Stimulated activated CD8-positive, alpha-beta memory T cell treated with anti-CD3 and anti-CD28 coated beads, Interleukin-12 subunit alpha, Interleukin-12 subunit beta, amount 100 ng/mL, for 4 hours (primary cell): ENCODE measurements at places on chromosomes 6 and 20.

- DNase-seq = no peak
Measured at GRCh38 chr20:19483309-19483708, 270.9 kb downstream of the SLC24A3 start.

DNA sequence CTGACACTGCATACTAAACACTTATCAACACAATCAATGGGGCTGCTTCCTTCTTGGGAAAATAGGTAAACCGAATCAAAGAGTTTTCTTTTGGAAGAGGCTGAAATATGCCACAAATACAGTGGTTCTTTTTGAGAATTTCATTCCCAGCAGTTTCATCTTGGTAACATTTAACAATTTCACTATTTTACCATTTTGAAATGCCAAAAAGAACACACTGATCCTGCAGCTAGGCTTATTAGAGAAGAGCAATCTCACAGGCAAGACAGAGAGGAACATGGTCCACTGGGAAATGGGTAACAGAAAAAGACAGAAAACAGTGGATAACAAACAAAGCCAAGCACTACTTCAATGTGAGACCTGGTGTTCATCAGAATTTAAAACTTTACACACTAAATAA is 2.5 kb downstream of the CNR1 start:
- no peak for DNase-seq

DNA sequence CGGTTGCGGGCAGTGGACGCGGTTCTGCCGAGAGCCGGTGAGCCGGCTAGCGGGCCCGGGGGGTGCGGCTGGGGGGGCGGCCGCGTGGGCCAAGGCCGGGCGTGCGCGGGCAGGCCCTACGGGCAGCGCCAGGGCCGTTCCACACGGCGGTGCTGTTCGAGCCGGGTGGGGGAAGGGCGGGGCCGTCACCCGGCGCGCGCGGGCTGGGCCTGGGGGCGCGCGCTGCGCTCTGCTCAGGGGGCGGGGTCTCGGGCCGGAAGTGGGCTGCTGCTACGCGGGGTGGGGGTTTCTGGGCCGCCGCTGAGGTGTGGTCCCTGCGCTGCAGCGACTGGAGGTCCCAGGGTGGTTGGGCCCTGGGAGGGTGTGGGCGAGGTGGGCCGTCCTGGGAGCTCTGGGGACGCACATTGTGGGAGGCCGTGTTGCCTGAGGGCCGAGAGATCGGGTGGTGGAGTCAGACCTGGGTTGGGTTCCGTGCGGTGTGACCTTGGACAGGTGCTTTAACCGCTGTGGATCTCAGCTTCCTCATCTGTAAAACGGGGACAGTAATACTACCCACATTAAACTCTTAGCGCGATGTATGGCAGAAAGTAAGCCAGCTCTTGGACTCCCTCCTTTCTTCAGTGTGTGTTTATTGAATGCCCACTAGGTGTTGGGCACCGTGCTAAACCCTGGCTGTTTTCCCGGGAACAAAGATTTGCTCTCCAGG is 391 bp downstream of the MAPRE1 start:
- DNase-seq = no peak

GRCh38 chr6:168206661-168207274 is 112.8 kb downstream of the DACT2 start:
- DNase-seq = no peak

DNA sequence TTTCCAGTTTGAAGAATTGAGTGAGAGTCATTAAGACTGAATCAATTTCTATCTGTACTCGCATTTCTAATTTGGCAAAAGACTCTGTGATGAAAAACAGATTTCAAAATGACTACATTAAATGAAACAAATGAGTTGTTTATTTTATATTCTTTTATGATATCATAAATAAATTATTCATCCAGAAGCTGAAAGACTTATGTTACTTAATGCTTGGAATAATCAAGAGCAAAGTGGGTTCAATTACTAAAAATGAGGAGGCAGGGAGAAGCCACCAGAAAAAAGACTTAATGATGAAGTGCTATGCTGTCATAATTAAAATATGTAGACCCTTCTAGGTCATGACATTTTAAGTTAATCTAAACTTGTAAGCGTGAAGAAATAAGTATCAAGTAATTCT is 130.6 kb upstream of the FERMT1 start:
- no peak for DNase-seq

DNA sequence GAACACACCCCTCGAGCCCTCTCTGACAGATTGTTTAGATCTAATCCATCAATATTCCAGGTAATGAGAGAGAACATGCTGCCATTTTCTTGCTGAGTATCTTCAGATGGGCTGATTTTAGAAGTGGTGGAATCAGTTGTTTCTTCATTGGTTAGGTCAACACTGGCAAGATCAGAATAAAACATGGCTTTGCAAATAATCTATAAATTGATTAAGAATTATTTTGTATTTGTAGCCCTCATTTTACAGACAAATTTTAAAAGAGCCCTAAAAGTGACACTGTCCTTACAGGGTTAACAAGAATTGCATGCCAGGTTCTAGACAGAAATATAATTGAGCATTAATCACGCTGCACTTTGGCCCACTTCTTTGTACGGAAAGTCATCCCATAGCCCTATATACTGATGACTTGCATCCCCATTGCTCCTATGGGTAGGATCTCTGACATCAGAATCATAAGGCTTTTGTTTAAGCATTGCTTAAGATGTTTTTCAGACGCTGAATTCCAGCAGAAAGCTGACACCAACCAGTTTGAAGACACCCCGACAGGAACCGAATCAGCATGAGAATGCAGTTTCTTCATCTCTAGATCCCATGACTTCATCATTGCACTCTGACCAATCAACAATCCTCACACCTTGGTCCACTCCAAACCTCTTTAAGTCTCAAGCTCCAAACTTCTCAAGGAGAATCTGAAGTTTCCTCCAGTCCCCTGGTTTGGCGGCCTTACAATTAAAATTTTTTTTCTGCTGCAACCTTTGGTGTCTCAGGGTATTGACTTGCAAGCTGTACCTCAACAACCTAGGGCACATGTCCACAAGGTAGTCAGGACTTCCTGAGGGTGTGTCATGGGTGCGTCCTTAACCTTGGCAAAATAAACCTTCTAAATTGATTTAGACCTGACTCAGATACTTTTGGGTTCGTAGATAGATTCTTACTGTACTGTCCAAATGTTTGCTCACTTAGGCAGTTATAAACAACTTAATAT is 7.8 kb downstream of the TDP2 start:
- no peak for DNase-seq

GRCh38 chr6:152554851-152555250 is 82.3 kb downstream of the SYNE1 start:
- DNase-seq = no peak

DNA sequence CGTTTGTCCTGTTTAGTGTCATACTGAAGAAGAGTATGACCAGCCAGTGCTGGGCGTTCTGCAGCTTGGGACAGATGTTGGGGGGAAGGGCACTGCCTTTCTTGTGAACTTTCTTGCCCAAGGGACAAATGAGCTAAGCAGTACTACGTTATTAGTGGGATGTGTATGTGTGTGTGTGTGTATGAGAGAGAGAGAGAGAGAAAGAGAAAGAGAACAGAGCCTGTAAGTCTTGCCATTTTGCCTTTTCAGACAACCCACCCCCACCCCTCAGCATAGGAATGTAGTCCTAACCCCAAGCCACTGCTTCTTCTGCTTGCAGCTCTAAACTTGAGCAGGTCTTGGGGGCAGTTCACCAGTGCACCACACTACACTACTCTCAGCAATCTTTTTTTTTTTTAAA is 45.5 kb downstream of the E2F3 start:
- no peak for DNase-seq

DNA sequence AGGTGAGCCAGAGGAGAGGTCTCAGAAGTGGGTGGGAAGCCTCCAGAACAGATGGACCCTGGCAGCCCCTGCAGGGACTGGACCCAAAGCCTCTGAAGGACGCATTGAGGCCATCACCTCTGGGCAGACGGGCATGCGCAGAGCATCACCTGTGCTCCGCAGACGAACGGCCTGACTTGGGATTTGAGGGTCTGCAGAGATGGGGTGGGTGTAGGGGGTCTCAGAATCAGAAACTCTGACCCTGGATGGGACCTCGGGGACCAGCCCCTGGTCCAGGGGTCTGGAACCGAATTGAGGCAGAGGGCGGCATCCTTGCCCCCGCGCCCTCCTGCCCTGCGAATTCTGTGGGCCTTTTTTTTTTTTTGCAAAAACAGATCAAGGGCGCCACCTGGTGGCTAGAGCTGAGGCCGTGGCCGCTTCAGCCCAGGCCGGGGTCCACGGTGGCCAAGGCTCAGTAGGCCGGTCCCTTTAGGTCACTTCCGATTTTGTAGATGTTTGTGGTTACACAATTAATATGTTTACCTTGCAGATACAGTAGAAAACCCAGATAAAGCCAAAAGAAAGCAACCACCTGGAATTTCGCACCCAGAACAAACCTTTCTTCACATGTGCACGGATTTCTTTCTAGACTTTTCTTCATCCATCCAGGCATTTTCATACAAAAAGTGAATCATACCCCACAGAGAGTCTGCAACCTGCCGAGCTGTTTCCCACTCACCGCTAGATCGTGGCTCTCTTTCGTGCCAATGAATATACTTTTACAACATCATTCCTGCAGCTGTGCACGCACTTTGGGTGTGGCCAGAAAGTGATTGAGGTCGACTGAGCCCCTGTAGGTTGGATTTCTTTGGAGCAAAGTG is 25.9 kb downstream of the ZBP1 start:
- no peak for DNase-seq

DNA sequence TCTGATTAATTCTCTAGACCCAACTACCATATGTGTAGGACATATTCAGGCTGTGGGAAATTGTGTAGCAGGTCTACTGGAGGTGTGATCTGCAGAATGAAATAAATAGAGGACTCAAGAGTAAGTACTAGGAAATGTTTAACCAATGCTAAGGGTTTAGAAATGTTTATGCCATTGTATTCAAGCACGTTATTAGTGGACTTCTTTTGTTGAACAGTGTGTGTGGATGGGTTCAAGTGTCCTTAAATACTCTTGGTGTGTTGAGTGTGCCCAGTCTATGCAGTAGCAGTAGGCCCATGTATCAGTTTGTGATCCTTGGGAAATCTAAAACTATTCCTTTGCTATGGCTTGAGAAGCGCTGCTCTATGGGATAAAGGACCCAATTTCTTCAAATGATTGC is 112.1 kb downstream of the FARS2 start:
- DNase-seq = no peak

- no peak for DNase-seq
Measured at GRCh38 chr6:116492331-116493067, 18.9 kb upstream of the CALHM5 start.

DNA sequence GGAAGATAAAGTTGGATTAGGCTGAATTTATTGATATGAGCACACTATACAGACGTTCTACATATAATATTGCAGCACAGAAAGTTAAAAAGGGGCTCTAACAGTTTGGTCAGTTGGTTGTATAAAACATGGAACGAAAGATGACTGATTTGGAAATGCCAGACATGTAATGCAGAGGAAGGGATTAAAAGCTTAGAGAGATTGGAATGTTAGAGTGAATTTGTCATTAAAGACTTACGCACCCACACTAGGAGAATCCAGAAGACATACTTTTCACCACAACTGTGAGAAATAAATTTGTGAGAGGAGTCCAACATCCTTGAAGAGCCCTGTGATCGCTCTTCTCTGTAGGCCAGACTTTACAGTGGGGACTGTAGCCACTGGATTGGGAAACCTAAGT is 134.7 kb downstream of the GPR63 start:
- no peak for DNase-seq

DNA sequence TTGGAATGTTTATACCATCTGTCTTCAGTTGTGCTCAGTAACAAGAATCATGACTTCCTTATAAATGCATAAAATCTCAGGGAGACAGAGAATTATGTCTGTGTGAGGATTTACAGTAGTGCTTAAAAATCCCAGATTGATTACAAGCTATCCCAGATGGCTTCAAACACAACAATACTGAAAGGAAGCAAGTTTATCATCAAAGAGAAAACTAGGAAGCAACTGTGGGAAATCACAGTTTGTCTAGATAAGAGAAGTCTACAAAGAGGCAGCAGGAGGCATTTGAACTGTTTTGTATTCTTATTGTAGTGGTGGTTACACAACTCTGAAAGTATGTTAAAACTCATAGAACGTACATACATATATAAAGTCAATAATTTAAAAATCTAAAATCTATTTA is 104.4 kb upstream of the SALL4 start:
- no peak for DNase-seq

GRCh38 chr20:62481425-62482145 is 5.8 kb upstream of the GATA5 start:
- DNase-seq = no peak

DNA sequence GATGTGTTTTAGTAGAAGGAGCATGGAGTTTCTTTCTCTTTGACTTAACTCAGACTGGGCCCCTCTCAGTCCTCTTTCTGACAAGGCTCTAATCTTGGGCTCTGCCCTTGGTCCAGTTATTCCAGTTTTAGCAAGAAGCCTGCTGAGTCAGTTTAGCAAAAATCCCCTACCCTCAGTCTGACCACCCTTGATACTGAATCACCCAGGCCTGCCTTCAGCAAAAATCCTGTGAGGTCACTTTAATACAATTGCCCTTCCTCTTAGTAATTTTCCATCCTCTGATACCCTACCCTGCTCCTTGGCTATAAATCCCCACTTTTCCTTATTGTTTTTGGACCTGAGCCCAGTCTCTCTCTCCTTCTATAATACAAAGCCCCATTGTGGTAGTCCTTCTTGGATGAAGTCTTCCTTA is 326.7 kb upstream of the NOX3 start:
- no peak for DNase-seq

GRCh38 chr6:111468329-111469012 is 14.5 kb downstream of the REV3L start:
- no peak for DNase-seq

- DNase-seq = no peak
Measured at GRCh38 chr6:36973647-36974046, 12.3 kb downstream of the MTCH1 start.

DNA sequence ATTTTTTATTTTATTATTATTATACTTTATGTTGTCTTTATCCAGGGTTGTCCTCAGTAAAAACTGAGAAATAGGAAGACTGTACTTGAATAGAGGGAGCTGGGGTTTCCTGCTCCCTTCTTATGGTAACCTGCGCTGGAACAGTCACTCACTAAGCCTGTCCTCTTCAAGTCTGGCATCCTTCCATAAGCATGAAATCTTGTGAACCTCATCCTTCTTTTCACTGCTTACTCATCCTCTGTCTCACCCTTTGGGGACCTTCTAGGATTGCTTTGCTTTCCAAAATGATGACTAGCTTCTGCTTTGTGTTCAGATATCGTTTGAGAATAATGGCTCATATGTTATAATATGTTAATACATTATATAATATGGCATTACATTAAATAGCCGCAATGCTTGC is 90.6 kb downstream of the C6orf118 start:
- no peak for DNase-seq

- no peak for DNase-seq
Measured at GRCh38 chr6:152272486-152272885, 364.7 kb downstream of the SYNE1 start.

- no peak for DNase-seq
Measured at GRCh38 chr20:25460566-25461280, 53.2 kb downstream of the GINS1 start.
